ENCODE measurements at places on chromosomes 16 and 17.

DNA sequence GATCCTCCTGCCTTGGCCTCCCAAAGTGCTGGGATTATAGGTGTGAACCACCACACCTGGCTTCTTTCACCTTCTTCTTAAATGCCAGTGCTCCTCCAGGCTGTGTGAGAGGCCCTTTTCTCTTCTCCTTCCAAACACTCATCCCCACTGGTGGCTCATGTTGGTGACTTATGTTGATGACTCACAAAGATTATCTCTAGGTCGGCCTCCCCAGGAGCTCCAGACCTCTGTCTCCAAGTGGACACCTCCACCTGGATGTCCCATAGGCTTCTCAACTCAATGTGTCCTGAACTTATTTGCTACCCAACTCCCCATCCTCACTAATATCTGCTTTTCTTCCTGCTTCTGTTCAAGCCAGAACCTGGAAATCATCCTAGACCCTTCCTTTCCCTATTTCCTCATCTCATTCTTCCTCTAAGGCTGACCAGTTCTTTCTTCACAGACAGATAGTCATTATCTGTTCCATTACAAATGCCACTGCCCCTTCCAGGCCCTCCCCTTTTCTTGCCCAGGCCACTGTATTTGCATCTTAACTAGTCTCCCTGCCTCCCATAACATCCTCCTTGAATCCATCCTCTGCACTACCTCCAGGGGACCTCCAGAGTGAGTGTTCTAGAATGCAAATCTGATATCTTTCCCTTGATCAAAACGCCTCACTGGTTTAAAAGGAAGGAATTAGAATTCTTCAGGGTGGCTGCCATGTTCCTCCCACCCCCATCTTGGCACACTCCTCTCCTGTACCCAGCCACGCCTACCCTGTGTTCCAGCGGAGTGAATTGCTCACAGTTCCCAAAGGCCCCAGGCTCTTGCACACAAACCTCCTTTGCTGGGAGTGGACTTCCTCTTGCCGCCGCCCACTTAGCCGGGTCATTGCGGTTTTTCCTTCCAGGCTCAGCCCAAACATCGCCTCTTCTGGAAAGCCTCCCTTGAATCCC lies 34.8 kb upstream of the FBXO47 start:
- no peak for DNase-seq

DNA sequence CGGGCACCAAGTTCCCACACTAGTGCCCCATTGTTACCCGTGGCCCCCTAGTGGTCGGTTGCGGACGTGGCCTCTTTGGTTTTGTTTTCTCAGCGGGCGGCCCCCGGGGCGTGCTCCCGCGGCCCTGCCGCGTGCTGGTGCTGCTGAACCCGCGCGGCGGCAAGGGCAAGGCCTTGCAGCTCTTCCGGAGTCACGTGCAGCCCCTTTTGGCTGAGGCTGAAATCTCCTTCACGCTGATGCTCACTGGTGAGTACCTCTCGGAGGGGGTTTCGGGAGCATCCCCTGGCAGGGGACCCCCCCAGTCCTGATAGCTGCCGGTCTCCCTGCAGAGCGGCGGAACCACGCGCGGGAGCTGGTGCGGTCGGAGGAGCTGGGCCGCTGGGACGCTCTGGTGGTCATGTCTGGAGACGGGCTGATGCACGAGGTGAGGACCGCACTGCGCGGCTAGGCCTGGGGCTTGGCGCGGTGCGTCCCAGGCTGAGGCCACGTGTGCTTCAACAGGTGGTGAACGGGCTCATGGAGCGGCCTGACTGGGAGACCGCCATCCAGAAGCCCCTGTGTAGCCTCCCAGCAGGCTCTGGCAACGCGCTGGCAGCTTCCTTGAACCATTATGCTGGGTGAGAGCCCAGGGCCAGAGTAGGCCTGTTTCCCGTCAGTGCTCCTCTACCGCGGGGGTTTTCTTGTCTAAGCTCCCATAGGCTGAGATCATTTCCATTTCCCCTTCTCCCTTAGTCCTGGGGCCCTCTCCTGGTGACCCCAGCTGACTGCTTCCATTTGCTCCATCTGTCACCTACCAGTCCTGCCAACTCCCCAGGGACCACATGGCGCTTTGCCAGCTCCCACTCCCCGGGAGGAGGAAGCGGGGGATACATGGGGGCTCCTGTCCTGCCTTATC lies 1.7 kb downstream of the SPHK1 start:
- peak; percentile 68 for DNase-seq

- no peak for DNase-seq
These were observed 81.5 kb downstream of the CA4 start for GRCh38 chr17:60231234-60231633.

- DNase-seq, result no peak
These were observed 486 bp downstream of the PIGS start for GRCh38 chr17:28570716-28571360.

- DNase-seq, result no peak
These were observed 1.5 kb downstream of the ZNF688 start for GRCh38 chr16:30569746-30570635.

DNA sequence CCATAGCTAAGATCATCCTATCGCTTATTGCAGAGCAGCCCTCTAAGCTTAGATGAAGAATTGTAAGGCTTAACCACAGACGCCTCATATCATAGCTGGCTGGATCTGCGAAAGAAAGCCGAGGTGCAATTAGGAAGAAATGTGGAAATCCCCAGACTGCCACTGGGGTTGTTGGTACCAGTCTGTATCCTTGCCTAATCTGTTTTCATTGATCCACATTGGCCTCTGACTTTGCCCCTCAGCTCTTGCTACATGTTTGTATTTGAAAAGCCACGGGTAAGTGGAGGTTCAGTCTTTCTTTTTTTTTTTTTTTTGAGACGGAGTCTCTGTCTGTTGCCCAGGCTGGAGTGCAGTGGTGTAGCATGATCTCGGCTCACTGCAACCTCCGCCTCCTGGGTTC lies 48.9 kb downstream of the TANGO6 start:
- no peak for DNase-seq

DNA sequence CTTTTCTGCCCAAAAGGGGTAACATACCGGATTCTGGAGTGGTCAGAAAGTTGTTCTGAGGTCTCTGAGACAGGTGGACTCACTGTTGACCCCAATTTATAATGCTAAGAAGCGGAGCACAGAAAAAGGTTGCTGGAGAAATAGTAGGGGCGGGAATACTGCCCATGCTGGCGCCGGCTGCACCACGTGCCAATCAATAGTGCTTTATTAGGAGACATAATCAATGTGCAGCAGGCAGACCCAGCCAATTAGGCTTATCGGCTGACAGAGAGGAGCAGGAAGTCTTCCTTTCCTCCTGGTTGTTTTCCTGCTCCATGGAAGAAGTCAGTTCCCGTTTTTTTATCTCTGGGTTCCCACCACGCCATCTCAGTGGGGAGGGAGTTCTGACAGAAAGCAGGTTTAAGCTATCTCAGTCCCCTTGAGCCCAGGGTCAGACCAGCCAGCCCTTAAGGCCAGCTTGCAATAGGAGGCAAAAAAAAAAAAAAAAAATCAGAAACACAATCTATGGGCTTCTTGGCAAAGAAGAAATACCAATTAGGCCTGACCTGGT lies 68.2 kb upstream of the IRX6 start:
- DNase-seq, result no peak

GRCh38 chr17:74923538-74924249 lies 379 bp upstream of the OTOP2 start:
- no peak for DNase-seq

GRCh38 chr16:73285436-73286201 lies 237.7 kb upstream of the ZFHX3 start:
- no peak for DNase-seq

DNA sequence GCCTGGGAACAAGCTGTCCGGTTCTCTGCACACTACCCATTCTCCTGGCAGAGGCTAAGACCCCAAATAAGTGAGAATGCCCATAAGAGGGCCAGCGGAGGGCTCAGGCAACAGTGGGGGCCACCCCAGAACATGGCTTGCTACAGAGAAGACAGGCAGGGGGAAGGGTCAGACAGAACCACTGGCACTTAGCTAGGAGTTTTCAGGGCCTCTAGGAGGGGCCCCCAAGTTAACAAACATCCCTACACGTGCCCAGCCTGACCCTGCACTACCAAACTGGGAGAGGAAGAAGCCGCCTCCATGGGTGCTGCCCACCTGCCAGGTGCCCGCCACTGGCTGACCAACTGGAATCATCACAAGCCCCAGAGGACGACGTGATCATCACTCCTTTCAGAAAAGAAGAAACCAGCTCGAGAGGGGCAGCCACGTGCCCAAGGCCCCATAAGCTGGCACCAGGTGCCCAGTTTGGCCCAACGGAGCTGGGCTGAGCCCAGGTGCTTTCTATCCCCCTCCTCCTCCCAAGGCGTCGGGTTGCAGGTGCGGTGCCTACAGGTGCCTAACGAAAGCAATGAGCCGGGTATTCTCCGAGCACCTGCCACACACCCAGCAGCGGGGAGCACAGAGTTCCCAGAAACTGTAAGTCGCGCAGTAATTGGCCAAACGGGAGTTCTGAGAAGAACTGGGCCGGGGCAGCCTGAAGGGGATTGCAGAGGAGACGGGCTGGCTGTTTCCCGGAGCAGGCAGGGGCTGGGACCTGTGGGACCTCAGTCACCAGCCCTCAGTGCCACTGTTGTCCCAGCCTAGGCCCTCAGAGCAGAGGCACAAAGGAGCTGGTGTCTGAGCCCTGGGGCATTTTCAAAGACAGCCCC lies 13.2 kb downstream of the RPH3AL start:
- DNase-seq, result no peak

- DNase-seq, result no peak
These were observed 16.3 kb upstream of the ENPP7 start for GRCh38 chr17:79714176-79715097.

- DNase-seq, result no peak
These were observed 15.9 kb downstream of the HASPIN start for GRCh38 chr17:3739422-3740124.

GRCh38 chr16:85034591-85035433 lies 7.2 kb downstream of the KIAA0513 start:
- DNase-seq, result no peak

GRCh38 chr16:19375561-19376158 lies 42.0 kb upstream of the TMC5 start:
- DNase-seq, result peak; percentile 26

DNA sequence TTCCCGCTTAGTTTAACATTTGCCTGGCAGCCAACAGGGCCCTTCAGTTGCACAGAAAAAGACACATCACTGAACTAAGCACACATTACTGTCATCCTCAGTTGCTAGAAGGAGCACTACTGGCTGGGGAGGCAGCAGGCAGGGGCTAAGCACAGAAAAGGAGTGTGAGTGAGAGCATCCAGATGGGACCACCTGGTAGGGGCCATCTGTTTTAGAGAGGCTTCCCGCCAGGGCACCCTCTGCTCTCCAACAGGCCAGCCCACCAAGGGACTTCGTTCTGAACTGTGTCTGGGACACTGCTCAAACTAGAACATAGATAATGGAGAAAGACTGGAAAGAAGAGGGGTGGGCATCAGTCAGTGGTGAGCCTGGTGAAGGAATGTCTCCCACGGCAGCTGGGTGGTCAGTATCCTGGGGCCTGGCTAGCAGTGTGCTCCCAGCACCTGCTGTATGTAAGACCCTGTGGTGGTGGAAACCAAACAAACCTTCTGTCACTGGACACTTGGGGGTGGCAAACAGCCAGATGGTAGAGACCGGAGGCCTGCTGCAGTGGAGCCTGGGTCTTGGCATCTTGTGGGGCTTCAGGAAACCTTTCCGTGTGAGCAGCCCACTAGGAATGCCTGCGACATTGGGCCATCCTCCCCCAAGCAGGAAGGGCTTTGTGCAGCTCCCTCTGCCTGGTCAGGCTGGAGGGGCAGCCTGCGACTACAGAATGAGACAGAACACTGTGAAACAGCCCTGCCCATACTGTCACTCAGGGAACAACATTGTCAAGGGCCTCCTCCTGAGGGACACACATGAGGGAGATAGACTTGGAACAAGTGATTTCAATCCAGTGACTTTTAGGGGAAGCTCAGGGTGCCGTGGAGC lies 12.8 kb upstream of the RANGRF start:
- no peak for DNase-seq

DNA sequence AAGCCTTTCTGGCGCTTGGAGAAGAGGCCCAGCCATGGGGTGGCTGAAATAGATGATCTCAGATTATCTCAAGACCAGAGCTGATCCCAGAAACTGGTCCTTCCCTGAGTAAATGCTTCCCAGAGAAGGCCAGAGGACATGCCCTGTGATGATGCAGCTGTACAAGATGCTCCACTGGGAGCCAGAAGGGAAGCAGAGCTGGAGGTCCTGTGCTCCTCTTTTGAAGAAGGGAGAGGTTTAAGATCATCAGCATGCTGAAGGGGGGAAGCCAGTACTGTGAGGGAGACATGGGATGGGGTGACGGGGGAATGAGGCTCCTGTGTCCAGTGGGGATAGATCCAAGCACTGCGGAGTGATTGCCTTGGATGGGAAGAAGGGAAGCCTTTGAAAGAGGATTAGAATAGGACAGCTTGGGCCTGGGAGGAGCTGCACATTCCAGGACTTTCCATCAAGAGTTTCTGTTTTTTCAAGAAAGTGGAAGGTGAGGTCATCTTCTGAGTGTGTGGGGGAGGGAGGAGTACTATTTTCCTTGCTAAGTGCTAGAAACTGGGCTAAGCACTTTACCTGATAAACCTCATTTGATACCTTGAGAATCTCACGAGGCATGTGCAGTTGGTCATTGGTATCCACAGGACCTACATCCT lies 16.4 kb upstream of the ALOX15B start:
- DNase-seq, result no peak

DNA sequence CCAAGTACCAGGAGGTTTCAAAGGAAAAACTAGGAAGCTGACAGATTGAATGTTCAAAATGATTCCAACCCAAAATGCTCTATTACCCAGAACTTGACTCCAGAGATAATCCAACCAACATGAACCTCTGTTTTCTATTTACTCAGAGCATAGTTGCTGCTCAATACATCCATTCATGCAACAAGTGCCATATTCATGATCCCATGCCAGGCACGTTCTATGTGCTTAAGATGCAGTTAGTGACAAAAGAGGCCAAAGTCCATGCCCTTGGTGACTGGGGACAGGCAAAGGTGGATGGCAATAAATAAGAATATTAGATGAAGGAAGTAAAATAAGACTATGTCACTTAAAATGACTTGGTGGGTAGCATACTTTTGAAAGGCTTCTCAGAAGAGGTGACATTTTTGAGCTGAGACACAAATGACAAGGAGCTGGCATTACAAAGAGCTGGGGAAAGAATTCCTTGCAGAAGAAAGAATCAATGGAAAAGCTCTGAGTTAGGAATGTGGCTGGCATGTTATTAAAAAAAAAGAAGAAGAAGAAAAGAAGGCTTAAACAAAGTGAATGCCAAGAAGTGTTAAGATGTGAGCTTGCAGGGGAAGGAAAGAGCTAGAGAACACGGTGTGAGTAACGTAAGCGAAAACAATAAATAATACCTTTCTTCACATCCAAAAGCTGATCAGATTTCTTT lies 34.5 kb downstream of the TOX3 start:
- DNase-seq, result no peak

- no peak for DNase-seq
These were observed 1339.3 kb upstream of the GOT2 start for GRCh38 chr16:60073376-60073775.

DNA sequence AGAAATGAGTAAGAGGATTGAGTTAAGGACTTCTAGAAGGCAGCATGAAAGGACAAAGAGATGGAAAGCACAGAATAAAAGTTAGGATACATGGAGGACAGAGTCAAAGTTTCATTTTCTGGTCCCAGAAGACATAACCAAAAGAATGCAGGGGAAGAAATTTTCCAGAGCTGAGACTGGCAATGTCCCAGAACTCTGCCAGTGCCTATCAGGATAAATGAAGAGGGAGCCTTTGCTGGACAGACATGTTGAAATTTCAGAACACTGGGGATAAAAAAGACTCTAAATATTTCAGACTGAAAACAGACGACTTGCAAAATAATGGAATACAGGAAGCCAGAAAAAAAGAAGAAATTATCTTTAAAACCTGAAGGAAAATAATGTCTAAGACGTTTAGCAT lies 55.7 kb downstream of the NT5M start:
- no peak for DNase-seq

- DNase-seq, result no peak
These were observed 189.0 kb downstream of the ZFHX3 start for GRCh38 chr16:72858665-72859493.
